ENCODE measurements at places on chromosomes 4 and X. TPM values are rescaled to one million over a fixed set of nuclear protein-coding genes. Genes with fewer than 3 reads are reported as not detected.

- no peak for DNase-seq
Observed at GRCh38 chrX:20143111-20143510, 1.5 kb upstream of the EIF1AX start.

GRCh38 chrX:108198420-108198819, 106.8 kb downstream of the ATG4A start:
- DNase-seq = no peak

DSPP gene
- not detected for total RNA-seq

GRCh38 chr4:40515398-40516293, 114.0 kb downstream of the RBM47 start:
- no peak for DNase-seq

DNA sequence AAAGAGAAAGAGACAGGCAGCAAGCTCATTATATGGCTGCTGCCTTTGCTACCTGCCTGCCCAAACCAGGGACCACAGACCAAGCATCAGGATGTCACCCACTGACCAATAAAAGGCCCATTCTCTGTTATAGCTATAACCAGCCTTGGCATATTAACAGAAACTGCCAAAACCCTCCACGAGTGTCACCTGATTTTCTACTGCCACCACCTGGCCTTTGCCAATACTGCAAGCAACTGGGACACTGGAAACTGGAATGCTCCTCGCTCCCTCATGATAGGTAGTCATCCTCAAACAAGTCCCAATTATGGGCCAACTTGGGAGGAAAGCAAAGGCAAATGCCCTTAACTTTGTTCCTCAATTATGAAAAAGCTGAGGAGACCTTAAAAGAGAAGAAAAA, 76.0 kb downstream of the SPIN4 start:
- no peak for DNase-seq

NAP1L5 gene
- 6.5 TPM for total RNA-seq

GRCh38 chr4:163384926-163385325, 41.2 kb downstream of the NPY5R start:
- DNase-seq = no peak

DNA sequence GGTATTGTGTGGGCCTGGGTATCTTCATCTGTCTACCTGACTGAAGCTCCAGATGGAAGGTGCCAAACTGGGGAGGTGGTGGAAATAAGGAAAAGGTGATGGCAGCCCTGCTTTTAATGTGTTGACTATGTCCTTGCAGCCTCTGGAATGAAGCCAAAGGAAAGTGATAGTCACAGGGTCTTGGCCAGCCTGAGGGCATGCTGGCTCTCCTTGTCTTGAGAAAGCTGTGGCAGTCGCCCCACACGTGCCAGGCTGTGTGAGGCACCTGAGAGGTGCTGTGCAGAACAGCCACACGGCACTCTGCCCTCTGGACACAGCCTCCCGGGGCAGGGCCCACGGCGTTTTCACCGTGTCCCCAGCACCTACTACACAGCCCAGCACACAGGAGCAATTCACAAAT, 77.6 kb downstream of the NAT8L start:
- DNase-seq = no peak

HMX1 gene
- not detected for total RNA-seq

HELQ gene
- 11.2 TPM for total RNA-seq

COX7B2 gene
- not detected for total RNA-seq

GLRA2 gene
- total RNA-seq = not detected

- DNase-seq = no peak
Observed at GRCh38 chr4:119783189-119783983, 154.8 kb upstream of the PDE5A start.

DNA sequence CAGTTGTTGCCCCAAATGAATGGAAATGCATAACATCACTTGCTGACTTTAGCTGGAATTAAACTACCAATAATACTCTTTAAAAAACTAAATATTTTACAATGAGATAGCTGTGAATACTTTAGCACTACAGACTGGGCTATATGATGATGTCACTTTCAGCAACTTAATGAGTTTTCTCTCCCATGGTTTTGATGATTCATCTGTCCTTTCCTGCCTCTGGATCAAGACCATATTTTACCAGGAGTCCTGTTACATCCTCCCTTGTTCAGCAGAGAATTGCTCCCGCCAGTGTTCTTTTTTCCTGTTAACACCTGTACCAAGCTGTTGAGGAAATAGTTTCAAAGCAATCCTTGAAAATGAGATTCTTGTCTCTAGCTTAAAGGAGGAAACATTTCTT, 543.0 kb downstream of the SPRY1 start:
- DNase-seq = no peak

PRKG2 gene
- total RNA-seq = 0.19 TPM

- DNase-seq = no peak
Observed at GRCh38 chrX:17769701-17770269, 32.5 kb downstream of the SCML1 start.

DNA sequence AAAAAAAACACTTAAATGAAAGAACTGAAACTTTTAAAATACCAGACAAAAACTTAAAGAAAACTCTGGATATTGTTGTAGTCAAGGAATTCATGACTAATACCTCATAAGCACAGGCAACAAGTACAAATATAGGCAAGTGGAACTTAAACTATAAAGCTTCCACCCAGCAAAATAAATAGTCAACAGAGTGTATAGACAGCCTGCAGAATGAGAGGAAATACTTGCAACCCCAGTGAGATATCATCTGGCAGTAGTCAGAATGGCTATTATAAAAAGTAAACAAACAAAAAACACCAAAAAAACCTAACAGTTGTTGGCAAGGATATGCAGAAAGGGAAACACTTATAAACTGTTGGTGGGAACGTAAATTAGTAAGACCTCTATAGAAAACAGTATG, 9.6 kb upstream of the RPS6KA6 start:
- no peak for DNase-seq

- peak; percentile 35 for DNase-seq
Observed at GRCh38 chrX:1449036-1449822, 3.5 kb downstream of the ASMTL start.

GPM6B gene
- 2.3 TPM for total RNA-seq

- DNase-seq = no peak
Observed at GRCh38 chrX:71217298-71217697, 5.7 kb upstream of the GJB1 start.

DNA sequence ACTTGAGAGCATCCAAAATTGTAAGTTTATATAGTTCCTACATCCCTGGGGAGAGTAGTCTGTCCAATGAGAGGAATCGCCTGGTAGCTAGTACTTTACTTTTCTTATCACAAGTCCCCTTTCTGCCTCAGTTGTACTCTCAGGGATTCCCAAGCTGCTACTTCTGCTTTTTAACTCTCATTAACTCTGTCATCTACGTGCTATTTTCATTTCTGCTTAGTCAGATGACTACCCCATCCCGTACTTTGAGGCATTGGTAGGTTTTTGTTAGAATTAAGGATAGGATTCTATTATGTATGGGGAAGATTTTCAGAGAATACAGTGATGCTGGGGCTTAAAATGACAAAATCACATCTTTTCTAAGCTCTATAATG, 24.7 kb downstream of the RBPJ start:
- DNase-seq = no peak

GRCh38 chr4:150855981-150856510, 159.0 kb downstream of the LRBA start:
- DNase-seq = no peak

- no peak for DNase-seq
Observed at GRCh38 chr4:65508168-65508567, 162.1 kb downstream of the EPHA5 start.

CD40LG gene
- total RNA-seq = not detected

DNA sequence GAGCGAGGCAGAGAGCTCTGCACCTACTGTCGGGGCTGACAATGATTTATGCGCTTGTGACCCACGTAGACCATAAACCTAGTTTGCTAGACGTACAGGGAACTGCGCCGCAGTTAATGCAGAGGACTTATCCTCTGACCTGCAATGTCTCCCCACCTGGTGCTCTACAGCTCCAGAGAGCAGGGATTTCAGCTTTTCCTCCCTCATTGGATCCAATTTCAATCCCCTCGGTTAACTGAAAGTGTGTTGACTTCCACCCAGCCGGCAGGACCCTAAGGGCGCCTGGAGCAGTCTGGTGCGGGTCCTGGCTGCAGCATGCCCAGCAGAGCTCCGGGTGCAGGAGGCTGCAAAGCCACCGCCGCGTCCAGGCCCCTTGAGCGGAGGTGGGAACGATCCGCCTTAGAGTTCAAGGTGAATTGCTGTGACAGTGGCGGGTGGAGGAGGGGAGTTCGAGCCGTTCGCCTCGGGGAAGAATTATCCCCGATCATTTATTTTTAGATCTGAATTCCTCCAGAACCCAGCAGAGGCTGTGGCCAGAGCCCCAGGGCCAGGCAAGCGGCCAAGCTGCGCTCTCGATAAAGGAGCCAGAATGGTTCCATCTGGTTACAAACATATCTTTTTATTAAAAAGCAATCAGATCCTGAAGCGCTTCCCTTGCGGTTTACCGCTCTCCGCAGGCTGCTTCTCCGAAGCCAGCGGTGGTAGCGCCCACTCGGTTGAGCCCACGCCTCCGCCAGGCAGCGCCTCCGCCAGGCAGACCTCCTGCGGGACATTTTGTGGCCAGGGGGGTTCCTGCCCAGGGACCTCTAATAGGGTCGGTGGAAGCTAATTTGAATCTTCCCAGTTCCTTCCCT, 66.0 kb downstream of the FBXO8 start:
- DNase-seq = no peak

DNA sequence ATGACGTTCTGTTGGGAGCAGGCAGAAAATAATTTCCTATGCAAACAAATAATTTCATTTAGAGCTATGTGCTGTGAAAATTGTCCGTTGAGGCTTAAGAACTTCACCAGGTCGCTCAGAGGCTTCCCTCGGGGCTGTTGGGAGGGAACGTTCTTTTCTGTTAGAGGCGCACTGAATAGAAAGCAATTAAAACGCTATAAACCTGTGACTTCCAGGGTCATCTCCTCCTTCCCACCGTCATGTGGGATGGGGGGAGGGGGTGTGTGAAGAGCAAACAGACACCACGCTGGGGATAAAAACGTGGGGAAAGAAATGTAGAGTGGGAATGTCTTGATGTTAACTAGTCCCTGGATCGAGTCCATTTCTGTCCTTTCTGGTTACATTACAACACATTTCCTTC, 35.2 kb upstream of the ZNF518B start:
- DNase-seq = no peak

- no peak for DNase-seq
Observed at GRCh38 chrX:102650903-102651241, 411 bp upstream of the GPRASP1 start.

GRCh38 chrX:46573331-46573891, at the start of gene CHST7:
CHST7 (plus strand) TSS chrX:46573765; CDS start chrX:46573932, 167 bp downstream.
- no peak for DNase-seq

GRCh38 chr4:154779362-154779947, 1.6 kb upstream of the RBM46 start:
- DNase-seq = no peak

HMGB2 gene
- 41.4 TPM for total RNA-seq

- DNase-seq = no peak
Observed at GRCh38 chrX:118538386-118538785, 42.8 kb downstream of the DOCK11 start.

C4orf50 gene
- not detected for total RNA-seq

GRCh38 chr4:73859614-73860088, 6.6 kb downstream of the PF4V1 start:
- no peak for DNase-seq

CXCL13 gene
- total RNA-seq = not detected

MSX1 gene
- 38.9 TPM for total RNA-seq

KIT gene
- 7.8 TPM for total RNA-seq

Data from mesenteric fat pad (tissue), 1 donor.